GM10248 (cell line): ENCODE measurements at places on chromosomes 3 and 15.

DNA sequence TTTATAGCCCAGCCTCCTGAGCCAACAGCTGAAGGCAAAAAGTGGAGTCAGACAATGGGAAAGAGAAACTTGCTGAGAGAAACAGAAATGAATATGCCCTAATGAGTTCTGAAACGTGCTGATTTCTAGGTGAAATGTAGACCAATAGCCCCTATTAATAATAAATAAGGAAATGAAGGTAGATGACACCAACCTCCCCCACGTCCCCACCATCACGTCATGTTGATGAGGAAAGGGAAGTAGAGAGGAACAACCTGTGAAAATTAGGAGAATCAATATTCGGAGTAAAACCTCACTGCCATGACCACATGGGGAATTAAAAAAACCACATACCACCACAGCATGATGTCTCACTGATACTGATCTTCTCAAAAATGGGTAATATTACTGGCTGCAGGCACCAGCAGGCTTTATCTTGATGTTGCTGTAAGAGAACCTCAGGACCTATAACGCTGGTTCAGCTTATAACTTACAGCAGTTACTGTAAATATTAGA is 64.0 kb downstream of the KAT2B start:
- peak; percentile 19 for DNase-seq

GRCh38 chr3:98968824-98969223 is 67.3 kb upstream of the DCBLD2 start:
- DNase-seq, result no peak

DNA sequence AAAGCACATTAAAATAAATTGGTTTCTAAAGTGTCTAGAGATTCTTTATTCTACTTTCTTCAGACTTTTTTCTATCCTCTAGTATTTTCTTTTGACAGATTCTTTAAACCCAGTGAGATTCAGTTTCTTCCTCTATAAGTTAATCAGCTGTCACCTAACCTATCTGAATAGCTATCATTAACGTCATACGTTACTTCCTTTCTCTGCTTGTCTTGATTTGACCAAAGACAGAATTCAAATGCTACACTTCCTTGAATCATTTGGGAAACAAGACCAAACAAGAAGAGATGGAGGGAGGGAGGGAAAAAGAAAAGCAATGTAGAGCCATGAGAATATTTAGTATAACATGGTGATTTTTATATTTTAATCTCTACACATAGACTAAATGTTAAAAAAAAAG is 235.2 kb downstream of the NAALADL2 start:
- DNase-seq, result no peak

- no peak for DNase-seq
These were observed 1.7 kb downstream of the HEG1 start for GRCh38 chr3:125054062-125054448.

- no peak for DNase-seq
These were observed 142.1 kb upstream of the TMCO5A start for GRCh38 chr15:37792351-37792750.

DNA sequence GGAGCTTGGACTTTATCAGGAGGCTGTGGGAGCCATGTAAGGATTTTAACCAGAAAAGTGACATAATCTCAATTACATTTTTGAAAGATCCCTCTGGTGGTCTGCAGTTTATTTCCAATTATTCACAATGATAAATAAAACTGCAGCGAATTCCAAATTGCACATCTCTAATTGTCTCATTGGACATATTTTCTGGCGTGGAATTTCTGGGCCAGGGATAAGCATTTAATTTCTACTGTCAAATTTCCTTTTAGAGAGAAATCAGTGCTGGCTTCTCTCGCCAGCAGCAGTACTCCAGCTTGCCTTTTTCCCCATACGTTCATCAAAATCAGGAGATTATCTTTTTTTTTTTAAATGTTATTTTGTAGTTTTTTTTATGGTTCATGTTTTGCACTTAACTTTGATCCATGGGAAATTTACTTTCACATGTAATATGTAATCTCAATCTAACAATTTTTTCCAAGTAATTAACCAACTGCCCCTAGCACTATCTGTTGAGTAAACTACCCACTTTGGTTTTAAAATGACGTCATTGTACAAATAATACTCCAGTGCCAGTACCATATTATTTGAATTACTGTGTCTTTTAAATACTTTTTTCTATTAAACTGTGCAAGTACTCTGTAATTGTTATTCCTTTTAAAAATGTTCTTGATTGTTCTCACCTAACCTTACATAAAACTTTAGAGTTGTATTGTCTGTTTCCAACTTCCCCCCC is 251.8 kb downstream of the ADAMTSL3 start:
- no peak for DNase-seq

DNA sequence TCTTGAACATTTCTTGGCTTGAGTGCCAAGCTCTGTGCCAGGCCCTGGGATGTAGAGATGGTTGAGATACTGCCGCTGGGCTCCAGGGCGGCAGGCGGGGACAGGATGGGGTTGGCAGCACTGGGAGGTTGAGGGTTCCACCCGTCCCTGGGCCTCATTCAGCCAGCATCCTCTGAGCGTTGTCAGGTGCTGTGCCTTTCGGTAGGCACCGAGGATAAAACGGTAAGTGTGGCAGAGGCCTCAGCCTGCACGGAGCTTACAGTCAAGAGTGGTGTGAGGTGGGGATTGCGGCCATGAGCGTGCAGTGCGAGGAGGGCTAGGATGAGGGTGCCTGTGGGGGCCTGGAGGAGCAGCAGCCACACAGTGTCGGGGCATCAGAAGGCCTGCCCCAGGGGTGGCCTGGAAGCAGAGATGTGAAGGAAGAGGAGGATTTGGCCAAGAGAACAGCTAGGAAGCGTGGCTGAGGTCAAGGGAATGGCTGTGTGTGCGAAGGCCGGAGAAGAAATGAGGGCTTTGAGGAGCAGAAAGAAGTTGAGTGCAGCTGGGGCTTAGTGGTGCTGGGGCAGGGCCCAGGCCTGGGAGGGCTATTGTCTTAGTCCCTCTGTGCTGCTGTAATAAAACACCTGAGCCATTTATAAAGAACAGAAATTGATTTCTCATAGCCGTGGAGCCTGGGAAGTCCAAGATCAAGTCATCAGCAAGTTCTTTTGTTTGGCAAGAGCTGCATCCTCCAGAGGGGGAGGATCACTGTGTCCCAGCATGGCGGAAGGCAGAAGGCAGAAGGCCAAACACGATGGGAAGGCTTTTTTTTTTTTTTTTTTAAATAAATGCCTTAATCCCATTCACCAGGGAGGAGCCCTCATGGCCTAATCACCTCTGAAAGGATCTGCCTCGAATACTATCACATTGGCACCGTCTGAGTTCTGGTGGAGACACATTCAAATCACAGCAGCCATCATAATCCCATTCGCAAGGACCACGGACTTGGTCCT is 22.7 kb downstream of the CORO2B start:
- DNase-seq, result no peak

GRCh38 chr3:78872195-78872594 is 895.6 kb downstream of the ROBO1 start:
- no peak for DNase-seq

DNA sequence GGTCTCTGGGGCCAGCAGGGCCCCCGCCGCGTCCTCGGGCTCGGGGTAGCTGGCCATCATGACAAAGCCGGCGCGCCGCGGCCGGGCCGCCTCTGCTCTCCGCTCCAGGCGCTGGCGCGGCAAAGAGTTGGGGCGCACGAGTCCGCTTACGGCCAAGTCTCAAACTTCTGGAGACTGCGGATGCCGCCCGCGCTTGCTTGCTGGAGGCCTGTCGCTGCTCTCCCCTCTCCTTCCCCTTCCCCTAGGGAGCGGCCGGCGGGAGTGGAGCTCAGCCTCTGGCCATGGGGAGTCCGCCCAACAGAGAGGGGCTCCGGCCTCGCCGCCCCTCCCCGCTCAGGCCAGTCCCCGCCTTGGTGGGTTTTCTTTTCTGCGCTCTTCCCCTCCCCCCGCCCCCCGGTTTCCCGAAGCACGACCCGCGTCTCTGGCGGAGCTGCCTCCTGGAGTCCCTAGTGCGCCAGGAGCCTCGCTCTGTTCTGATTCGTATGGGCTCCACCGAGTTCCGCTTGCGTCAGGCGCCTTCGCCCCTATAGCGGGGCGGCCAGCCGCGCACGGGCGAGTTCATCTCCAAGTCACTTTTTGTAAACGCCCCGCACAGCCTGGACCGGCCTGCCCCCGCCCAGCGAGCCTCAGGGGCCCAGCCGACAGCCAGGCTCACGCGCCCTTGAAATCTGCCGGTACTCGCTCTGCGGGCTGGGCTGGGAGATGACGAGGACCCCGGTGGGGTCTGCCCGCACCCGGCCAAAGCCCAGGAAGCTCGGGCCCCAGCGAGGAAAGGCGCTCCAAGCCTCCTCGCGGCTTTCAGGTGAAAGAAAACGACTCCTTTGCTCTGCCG is at the start of the genes FOXL2 and FOXL2NB:
Gene FOXL2 (minus strand): TSS at position 475 of the 832 bp plus-strand sequence. CDS start 415 bp downstream, at position 60.
Gene FOXL2NB (plus strand): TSS at position 555 of the 832 bp plus-strand sequence. CDS start 148 bp downstream, at position 703.
- no peak for DNase-seq

DNA sequence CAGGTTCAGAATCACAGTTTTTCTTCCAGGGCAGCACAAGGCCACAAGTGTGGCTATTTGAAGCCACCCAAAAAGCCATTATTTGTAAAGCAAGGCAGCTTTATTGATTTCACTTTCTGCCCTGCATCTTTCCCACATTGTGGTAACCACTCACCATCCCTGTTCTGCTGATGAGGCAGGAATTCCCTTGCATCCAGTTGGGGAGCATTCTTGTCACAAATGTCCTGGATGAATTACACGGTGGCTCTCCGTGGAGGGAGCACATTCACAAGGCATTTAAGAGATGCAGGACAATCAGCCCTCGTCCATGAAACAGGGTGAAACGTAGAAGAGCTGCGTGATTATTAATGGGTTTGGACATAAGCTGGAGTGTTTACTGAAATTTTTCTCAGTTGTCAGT is 111.2 kb downstream of the APBA2 start:
- DNase-seq, result no peak

- no peak for DNase-seq
These were observed 85.7 kb downstream of the TRIM42 start for GRCh38 chr3:140763532-140763931.

DNA sequence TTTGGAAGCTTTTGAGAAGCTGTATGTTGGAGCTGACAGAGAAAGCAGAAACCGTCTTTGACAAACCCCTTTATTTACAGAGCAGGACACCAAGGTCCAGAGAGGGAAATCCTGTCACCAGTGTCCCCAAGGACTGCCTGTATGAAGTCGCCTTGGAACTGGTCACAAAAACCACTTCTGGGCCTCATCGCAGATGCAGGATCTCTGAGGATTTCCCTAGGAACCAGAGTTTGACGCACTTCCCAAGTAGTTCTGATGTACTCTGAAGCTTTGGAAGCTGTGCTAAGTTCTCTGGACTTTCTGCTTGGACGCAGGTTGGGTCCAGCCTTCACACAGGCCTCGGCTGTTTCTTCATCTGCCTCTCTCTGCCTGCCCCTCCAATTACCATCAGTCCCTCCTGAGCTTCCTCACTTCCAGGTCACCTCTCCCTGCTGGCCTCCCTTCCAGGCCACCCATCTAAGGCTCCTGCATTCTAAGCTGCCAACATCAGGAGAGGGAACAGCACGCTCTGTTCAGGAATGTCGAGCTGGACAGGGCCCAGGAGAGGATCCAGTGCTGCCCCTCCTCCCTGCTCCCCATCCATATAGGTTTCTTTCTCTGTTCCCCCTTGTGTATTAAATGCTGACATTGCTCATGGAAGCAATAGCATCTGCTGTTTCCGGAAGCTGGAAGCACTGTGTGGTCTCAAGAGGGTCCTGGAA is 270.8 kb downstream of the OPA1 start:
- no peak for DNase-seq

- DNase-seq, result no peak
These were observed 6.2 kb upstream of the SSUH2 start for GRCh38 chr3:8650583-8651416.

DNA sequence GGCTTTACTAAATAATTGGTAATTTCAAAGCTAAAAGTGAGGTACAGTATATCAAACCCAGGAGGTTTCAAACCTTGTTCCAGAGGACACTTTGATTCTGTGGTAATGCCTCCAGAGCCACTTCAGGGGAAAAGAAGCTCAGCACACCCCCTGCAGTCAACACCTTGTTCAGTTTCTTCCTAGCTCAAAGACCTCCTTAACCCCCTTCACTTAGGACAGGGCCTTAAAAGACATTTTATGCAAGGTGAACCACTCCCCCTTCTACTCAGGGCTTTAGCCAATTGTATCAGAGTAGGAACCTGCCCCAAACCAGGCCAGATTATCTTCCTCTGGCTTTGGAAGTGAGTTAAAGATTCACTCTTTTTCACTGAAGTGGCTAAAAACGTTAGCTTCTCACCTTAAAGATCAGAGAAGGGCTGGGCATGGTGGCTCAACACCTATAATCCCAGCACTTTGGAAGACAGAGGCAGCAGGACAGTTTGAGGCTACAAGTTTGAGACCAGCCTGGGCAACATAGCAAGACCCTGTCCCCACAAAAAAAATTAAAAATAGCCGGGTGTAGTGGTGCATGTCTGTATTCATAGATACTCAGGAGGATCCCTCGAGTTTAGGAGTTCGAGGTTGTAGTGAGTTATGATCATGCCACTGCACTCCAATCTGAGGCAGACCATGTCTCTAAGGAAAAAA is 3.4 kb downstream of the DENND6A start:
- no peak for DNase-seq

- no peak for DNase-seq
These were observed 22.3 kb upstream of the SLMAP start for GRCh38 chr3:57733790-57734189.

DNA sequence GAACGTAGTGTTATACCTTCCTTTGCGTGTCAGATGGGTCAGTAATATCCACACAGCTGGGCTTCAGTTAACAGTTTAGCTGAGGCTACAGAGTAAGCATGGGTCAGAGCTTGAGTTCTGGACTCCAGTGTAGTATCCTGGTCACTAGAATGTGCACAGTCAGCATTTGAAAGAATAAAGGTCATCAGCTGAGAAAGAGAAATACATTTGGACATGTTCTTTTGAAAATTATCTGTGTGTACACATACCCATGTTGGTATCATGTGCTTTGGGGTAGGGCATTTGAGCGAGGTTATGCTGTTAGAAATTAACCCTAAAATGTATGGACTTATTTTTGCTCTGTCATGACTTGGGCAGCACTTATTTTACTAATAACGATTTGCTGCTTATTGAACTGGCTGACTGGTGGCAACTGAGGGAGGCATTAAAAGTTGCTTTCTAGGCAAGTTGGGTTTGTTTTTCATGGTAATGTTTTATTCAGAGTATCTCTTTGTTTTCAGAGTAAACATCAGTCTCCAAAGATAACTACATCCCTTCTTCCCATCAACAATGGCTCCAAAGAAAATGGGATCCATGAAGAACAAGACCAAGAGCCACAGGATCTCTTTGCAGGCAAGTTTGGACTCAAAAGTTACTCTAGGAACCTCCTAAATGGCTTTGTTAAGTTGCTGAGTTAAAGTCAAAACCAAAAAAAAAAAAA is 16.4 kb downstream of the SNX1 start:
- DNase-seq, result no peak

DNA sequence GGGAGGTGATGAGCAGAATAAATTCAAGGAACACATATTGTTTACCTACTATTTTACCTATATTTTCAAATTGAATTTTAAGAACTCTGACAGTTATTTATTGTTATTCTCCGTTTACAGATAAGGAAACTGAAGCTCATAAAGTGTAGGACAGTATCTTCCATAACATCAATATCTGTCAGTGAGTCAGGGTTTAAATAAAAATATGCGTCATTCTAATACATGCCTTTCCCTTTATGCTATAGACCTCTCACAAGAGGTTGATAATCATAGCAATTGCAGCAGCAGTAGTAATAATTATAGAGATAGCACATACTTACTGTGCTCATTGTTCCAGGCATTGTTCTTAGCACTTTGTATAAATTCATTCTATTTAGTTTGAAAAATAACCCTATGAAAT is 101.1 kb downstream of the EPHA6 start:
- no peak for DNase-seq

GRCh38 chr15:89533861-89534544 is 37.6 kb upstream of the RHCG start:
- no peak for DNase-seq

- no peak for DNase-seq
These were observed 382 bp upstream of the POMGNT2 start for GRCh38 chr3:43106293-43106628.
